ENCODE measurements at places on chromosomes 5 and 9. TPM values are rescaled to one million over a fixed set of nuclear protein-coding genes. Genes with fewer than 3 reads are reported as not detected.

DNA sequence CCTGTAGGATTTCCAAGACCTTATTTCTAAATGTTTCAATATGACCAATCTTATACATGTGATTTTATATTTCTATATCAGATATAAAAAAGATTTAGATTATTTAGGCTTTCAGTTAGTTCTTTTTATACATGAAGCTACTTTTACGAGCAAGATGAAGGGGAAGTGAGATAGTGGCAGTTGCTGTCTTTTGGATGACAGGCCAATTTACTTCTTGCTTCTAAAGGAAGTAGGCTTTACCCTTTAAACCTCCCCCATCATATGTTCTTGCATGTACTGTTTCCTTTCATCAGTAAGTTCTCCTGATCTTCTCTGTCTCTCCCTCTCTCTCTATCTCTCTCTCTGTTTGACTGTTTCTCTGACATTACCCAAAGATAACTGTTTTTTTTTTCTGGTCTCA is 4.0 kb upstream of the TYRP1 start:
- no peak for DNase-seq

DNA sequence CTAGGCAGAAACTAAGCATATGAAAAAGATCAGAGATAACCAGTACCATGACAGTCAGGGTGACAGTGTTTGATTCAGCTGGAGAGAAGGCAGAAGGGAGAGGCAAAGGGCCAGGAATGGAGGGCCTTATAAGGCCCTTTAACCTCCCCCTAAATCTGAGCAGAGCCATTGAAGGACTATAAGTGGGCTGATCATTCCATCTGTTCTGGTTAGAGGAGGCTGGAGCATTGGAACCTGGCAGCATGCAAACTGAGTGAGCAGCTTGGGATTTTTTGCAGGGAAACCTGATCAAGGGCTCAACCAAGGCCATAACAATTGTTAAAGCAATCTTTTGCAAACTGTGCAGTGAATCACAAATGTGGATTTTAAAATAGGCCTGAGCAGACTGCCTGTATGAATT is 174.5 kb upstream of the DAP start:
- DNase-seq, result no peak

GRCh38 chr5:159310511-159310910 is 19.8 kb downstream of the IL12B start:
- DNase-seq, result no peak

- no peak for DNase-seq
Measured at GRCh38 chr5:163696579-163696887, 191.1 kb downstream of the MAT2B start.

DNA sequence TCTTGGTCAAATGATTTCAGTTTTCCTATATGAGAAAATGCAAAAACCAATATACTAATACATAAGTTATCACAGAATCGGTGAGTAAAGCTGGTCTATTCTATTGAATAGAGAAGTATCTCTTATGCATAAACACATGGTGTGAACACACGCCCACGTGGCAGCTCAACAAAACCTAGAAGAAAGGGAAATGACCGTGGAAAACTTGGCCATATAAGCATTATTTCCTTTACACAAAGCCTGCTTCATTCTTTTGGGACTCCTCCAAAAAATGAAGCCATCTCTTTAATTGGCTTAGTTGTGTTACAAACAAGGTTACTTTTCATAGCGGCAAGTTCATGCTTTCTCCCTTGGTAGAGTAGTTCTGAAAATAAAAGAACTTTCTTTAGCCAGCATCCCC is 183.2 kb downstream of the TMEM161B start:
- no peak for DNase-seq

DNA sequence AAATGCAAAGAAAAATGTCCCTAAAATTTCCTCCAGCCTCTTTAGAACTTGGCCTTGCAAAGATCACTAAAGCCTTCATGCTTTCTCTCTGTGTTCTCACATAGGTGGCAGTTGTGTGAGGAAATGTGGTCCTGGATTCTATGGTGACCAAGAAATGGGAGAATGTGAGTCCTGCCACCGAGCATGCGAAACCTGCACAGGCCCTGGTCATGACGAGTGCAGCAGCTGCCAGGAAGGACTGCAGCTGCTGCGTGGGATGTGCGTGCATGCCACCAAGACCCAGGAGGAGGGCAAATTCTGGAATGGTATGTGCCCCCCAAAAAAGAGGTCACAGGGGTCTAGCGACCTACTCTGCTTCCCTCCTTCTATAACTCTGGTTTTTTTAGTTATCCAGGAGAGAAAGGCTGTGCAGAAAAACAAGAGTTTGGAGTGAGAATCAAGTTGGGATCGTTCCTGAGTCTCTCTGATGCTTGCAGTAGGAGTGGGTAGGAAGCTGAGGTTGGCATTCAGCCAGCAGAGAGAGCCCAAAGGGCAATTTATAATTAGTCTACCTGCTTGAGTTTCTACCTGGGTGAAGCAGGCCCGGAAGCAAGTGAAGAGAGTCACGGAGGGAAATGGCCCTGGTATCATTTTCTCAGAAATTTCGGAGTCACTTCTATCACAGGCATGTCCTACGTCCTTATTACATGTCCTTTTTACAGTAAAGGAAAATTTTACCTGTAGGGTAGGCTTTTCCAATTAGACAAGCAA is 97.5 kb downstream of the RFK start:
- DNase-seq, result no peak

Gene ADAMTSL2
- total RNA-seq, result 0.12 TPM

Gene TMC1
- not detected for total RNA-seq

DNA sequence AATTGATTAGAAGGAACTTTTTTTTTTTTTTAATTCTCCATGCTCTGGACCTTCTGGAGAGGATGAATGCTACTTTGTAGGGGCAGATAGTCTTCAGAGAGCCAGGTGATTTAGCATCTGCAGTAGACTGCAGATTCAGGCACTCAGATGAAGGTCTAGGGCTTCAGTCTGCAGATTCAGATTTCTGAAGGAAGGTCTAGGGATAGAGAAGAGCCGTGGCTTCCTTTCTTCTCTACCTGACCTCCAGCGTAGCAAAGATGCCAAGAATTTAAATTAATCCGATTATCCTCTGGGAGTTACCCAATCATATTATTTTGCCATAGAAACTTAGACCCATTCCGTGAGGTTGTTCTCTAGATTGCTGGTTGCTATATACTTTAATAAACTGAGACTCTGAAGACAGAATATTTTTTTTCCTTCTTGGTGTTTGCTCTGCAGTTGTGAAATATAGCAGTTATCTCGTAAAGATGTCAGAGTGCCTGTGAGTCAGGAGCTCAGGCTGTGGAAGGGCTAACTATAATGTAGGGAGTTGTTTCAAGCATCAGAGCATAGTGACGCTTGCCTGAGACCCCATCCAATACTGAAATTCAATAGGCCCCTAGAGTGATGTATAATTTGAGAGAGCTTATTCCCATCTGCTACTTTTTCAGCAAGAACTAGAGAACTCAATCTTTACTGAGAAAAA is 132.7 kb upstream of the SLC12A2 start:
- no peak for DNase-seq

DNA sequence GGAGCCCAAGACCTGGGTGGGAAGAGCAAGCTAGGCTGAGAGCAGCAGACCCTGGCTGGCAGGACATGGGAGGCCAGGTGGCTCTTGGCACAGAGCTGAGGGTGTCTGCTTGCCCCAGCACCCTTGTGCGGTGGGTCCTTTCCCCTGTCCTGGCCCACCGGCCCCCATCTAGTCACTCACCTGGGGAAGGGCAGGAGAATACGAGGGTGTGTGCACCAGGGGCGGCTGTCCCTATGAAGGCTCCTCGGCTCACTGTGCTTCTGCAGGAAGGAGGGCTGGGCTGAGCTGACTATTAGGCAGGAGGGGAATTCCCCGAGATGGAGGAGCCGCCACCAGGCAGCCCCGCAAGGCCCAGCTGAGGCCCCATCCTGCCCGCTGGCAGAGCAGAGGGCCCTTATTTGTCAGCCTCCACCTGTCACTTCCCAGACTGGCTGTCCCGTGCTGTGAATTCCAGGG is 6.1 kb upstream of the TNIP1 start:
- DNase-seq, result peak; percentile 60

- no peak for DNase-seq
Measured at GRCh38 chr5:16586556-16586955, 30.2 kb downstream of the RETREG1 start.

GRCh38 chr9:38023661-38024035 is 45.4 kb downstream of the SHB start:
- no peak for DNase-seq

- no peak for DNase-seq
Measured at GRCh38 chr9:8052991-8053390, 253.4 kb upstream of the DMAC1 start.

DNA sequence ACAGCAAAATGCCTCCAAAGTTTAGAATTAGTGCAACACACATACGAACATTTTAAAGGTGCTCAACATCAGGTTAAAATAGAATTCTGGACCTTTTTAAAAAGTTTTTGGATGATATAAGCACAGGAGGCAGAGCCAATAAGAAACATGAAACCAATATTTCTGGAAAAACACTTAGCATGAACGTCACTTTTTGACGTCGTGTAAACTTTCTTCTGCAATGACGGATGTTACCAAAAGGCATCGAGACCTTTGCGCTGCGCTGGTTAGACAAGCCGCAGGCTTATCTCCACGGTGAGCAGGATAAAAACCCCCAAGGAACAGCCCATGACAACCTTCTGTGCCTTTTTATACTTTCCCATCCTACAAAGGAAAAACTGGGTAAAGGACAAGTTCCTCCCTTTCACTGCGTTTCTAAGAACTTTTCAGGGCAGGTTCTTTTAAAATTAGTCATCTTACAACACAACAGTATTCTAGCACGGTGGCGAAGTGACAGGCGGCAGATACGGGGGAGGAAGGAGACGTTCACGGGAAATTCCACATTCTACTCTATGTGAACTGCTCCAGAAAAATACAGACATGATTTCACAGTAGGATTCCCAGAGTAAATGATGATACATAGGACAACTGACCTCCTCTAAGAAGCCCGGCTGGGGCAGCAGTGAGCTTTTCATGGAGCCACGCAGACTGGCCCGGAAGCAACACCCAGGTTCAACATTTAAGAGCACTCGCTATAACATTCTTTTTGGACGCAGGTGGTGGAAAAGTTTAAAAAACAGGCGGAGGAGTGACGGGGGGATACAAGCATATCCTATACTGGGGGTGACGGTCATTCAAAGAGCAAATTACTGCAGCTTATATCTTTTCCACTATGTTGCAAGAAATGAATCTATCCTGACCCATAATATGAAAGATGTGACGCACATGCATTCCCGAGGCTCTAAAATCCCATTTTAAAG is 52.4 kb downstream of the USP20 start:
- no peak for DNase-seq

DNA sequence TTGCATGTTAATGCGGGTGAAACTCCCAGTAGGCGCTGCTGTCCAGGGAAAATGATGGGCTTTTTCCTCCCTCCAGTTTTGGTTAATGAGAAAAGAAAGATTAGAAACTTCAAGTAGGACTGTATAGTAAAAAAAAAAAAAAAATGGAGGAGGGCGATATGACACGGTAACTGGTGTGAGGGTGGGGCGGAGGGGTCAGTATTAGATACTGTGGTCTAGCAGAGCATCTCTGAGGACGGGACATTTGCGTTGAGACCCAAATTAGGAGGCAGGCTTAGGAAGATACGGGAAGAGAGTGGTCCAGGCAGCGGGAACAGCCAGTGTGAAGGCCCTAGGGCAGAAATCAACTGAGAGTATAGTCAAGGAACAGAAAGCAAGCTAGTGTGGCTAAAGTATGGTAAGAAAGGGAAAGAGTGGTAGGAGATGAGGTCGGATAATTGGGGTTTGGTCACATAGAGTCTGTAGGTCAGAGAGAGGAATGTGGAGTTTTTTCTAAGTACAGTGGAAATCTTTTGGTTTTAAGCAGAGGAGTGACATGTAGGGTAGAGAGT is 707 bp downstream of the RMND5B start:
- no peak for DNase-seq

GRCh38 chr9:103899866-103900265 is 194.2 kb upstream of the SMC2 start:
- no peak for DNase-seq

Gene PCDHGB2
- 0.34 TPM for total RNA-seq

- DNase-seq, result no peak
Measured at GRCh38 chr5:132746954-132747615, at the start of gene CCNI2. Gene CCNI2 (plus strand): TSS chr5:132747426. CDS start chr5:132747496, 70 bp downstream.

DNA sequence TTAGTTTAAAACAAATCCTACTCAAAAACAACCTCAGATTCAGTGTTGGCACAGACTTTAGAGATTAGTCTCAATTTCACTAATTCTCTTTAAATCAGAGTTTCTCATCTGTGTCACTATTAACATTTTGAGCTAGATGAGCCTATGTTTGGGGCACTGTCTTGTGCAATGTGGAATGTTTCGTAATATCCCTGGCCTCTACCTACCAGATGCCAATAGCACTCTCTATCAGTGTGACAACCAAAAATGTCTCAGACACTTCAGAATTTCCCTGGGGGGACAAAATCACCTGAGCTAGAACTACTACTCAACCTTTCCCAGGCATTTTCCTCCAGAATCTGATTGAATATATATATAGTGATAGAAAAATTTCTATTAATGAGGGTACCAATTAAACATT is 465.2 kb upstream of the RGMB start:
- peak; percentile 20 for DNase-seq

- no peak for DNase-seq
Measured at GRCh38 chr9:127963041-127963358, 17.8 kb downstream of the EEIG1 start.

- no peak for DNase-seq
Measured at GRCh38 chr9:34689116-34689470, 2.0 kb downstream of the CCL19 start.

DNA sequence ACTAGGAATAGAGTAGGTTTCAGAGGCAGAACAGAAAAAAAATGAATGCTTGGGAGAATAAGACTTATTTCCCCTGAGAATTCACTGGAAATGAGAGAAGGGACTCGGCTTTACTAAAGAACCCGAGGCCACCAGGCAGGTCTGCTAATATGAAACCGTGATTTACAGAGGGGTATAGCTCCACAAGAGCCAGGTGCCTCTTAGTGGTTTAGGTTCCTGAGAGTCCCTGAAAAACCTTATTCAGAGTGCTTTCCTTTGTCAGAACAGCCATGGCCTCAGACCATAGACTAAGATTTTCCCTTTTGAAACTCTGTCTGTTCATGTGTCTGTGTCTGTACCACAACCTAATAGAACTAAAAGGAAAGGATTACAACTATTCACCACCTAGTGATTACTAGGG is 35.9 kb upstream of the PUM3 start:
- DNase-seq, result no peak

DNA sequence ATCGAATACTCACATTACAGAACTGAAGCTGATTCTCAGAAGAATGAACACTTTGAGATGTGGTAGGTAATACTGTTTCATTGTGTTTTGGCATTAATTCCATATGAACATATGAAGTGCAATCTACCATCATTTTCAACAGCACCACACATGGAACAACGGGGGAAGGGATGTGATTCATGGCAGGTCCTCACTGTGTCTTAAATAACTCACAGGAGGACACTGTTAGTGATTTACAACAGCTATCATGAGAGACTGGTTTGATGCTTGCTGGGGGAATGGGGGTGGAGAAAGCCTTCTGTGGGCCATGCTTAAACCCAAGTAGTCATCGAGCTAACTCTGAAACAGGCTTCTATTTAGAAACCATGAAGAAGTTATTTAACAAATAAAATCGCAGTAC is 232.9 kb downstream of the SPOCK1 start:
- no peak for DNase-seq

- no peak for DNase-seq
Measured at GRCh38 chr9:129550199-129550839, 70.6 kb downstream of the C9orf50 start.

All from A172 (cell line).